ENCODE measurements at places on chromosomes 2 and 18. TPM values are rescaled to one million over a fixed set of nuclear protein-coding genes. Genes with fewer than 3 reads are reported as not detected.
A peak's percentile ranks its signal among the peaks of the same experiment; 100 is the strongest.

GRCh38 chr2:25270061-25270460, 71.7 kb downstream of the DNMT3A start:
- DNase-seq, result no peak
- no peaks in the 10 kb centered on the region for H3K27me3 ChIP-seq
- no peak overlapping the region for H3K27ac ChIP-seq
- H3K4me3 ChIP-seq, result no peak overlapping the region
- H3K36me3 ChIP-seq, result peaks cover 70% of the 10 kb centered on the region

Gene SERPINB12
- total RNA-seq, result not detected

DNA sequence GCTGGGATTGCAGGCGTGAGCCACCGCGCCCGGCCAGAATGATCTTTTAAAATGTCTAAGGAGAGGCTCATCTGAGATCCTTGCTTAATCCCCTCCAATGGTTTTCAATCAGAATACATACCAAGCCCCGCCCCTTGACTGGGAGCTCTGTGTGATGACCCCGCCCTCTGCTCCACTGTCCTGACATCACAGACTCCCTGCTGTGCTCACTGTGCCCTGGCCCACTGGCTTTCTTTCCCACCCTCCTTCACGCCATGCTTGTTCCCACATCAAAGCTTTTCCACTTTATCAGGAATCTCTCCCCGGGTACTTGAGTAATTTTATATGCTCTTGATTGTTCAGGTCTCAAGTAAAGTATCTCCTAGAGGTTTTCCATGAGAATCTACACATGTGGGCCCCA, 762.3 kb upstream of the ID2 start:
- no peaks in the 10 kb centered on the region for H3K4me1 ChIP-seq
- H3K36me3 ChIP-seq, result no peaks in the 10 kb centered on the region
- H3K27me3 ChIP-seq, result no peaks in the 10 kb centered on the region
- H3K4me3 ChIP-seq, result no peak overlapping the region
- no peak overlapping the region for H3K27ac ChIP-seq

- no peaks in the 10 kb centered on the region for H3K4me1 ChIP-seq
- H3K27ac ChIP-seq, result no peak overlapping the region
- no peak for DNase-seq
These were observed 628 bp downstream of the CREG2 start for GRCh38 chr2:101386599-101387150.

Gene OTOS
- 0.73 TPM for total RNA-seq

DNA sequence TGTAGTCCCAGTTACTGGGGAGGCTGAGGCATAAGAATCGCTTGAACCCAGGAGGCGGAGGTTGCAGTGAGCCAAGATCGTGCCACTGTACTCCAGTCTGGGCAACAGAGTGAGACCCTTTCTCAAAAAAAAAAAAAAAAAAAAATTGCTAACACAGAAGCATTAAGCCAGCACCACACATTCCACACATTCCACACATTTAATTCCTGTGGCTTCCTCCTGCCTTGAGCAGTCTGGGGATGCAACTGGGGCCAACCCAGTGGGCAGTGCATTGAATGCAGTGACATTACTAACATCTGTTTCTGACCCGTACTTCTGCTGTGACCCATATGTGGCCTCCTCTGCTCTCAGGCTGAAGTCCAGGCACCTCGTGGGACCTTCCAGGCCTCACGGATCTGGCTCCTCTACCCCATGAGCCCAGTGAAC, 107.0 kb downstream of the BCL2L11 start:
- peak; percentile 67 for DNase-seq
- no peaks in the 10 kb centered on the region for H3K27me3 ChIP-seq
- peak overlapping the region; percentile 23 for H3K27ac ChIP-seq
- H3K36me3 ChIP-seq, result no peaks in the 10 kb centered on the region
- no peak overlapping the region for H3K4me3 ChIP-seq
- H3K4me1 ChIP-seq, result peaks cover 20% of the 10 kb centered on the region

Gene SLC9A4
- 0.04 TPM for total RNA-seq

Measured in SJCRH30 (cell line).